ENCODE measurements at places on chromosomes 16 and 17.

GRCh38 chr17:63984651-63985386 lies 12.1 kb upstream of the SCN4A start:
- DNase-seq, result peak; percentile 63

GRCh38 chr17:17303010-17303846 lies at the start of gene NT5M:
NT5M (plus strand) TSS chr17:17303373; CDS start chr17:17303551, 178 bp downstream.
- peak; percentile 84 for DNase-seq

- no peak for DNase-seq
Observed at GRCh38 chr17:68599552-68600066, 1.6 kb downstream of the FAM20A start.

- no peak for DNase-seq
Observed at GRCh38 chr17:14052886-14053615, 16.3 kb upstream of the COX10 start.

DNA sequence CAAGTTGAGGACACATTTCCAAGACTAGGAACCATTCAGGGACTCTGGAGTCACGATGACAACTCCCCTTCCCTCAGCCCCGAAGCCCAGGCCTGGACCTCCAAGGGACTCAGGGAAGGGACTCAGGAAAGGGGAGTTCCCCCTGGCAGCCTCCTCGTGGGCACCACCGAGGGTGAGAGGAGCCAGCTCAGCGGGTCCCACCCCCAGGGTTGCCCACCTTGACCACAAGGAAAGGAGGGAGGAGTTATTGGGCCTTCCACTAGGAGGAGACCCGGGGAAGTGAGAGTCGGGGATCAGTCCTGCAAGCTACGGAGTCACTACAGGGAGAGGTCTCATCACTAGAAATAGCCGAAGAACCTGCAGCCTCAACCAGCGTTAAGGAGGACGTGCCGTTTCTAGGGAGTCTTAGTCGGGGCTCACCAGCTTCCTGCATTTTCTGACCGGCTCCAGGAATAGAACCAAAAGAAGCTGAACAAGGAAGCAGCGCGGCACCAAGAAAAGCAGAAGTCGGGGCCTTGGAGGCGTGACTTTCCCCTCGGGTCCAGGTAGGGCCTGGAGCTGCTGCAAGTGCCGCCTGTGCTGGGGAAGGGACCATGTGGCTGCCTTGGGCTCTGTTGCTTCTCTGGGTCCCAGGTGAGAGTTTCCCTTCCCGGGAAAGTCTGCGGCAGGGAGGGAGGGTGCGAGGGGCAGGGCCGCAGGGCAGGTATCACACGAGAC lies at the start of gene CD300A:
CD300A (plus strand) TSS at position 524 of the 717 bp plus-strand sequence; CDS start at position 594, 70 bp downstream.
- DNase-seq, result no peak

DNA sequence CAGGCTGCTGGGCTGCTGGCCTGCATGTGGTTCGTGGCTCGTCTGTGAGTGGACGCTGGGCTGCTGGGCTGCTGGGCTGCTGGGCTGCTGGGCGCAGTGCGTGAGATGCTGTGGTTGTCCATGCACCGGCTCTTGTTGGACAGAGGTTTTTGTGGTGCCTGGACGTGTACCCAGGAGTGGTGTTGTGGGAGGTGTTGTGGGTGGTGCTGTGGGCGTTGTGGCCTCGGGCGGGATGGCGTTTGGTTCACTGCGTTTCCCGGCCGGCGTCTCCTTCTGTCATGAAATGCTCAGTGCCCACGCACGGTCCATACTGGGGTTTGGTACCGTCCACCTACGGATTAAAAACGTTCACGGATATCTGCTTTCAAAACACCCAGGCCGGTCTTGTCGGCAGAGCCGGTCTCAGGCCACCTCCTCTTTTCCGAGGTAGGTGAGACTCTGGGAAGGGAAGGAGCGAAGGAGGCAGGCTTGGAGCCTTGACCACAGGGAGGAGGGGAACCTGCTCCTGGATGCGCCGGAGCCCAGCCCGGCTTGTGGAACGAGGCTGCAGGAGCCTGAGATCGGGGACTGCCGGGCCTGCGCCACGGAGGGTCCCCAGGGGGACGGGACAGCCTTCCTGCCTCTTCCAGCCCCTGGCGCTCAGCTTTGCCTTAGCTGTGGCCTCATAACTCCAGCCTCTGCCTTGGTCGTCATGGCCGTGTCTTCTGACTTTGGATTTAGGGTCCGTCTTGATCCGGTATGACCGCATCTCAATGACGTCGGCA lies 29.8 kb upstream of the GNG13 start:
- DNase-seq, result no peak

DNA sequence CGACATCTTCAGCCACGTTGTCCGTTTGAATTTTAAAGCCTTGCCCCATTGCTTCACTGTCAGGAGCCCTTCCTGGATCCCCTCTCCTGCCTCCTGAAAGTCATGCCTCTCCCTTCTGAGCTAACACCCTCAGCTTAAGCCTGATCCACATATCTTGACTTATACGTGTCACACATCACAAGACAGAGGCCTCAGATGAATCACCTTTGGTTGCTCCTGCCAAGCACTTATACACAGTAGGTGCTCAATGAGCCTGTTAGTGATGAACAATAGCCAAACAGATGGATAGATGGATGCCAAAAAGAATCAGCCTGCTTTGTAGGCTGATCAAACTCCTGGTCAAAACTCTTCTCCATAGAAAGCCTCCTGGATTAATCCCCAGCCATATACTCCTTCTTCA lies 31.8 kb downstream of the PITPNM3 start:
- no peak for DNase-seq

- DNase-seq, result no peak
Observed at GRCh38 chr17:10018461-10018891, 113.4 kb upstream of the RCVRN start.

- DNase-seq, result no peak
Observed at GRCh38 chr17:27326051-27326450, 32.1 kb downstream of the WSB1 start.

- no peak for DNase-seq
Observed at GRCh38 chr17:62955841-62956352, 10.1 kb upstream of the TANC2 start.

DNA sequence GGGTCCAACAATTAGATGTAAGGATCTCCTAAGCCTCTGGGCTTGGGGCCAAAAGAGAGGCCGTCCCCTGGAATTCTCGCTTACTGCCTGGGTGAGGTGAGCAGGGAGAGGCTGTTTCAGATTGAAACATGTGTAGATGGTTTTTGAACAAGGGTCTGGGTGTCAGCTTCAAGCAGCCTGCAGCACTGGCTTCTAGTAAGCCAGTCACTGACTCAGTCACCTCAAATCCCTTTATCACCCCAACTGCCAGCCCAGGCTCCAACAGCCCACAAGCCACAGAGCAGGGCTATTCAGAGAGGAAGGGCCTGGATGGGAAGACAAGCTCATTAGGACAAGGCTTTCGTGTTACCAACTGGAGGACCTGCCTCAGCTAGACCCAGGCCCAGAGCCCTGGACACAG lies 180.2 kb downstream of the CCT6B start:
- DNase-seq, result no peak

DNA sequence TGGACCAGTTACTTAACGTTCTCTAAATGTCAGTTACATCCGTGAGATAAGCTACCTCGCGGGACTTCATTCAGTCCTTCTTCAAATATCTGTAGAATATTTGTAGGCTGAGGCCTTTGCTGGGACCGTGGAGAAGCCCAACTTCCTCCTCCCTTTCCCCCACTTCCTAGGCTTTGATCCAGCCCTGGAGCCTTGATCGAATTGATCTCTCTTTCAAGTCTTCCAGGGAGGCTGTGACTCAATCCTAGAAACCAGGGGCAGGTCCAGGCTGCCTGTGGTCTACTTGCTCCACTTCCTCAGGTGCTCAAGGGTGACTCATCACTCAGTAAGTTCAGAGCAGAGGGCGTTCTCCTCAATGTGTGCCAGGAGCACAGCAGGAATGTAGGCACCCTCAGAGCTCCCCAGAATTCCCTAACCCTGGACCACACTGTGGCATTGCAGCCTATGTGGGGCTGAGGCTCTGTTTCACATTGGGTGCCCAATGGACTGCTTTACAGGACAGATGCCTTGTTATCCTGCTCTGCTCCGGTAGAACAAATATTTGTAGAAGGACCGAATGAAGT lies 11.2 kb upstream of the CEP20 start:
- peak; percentile 40 for DNase-seq

DNA sequence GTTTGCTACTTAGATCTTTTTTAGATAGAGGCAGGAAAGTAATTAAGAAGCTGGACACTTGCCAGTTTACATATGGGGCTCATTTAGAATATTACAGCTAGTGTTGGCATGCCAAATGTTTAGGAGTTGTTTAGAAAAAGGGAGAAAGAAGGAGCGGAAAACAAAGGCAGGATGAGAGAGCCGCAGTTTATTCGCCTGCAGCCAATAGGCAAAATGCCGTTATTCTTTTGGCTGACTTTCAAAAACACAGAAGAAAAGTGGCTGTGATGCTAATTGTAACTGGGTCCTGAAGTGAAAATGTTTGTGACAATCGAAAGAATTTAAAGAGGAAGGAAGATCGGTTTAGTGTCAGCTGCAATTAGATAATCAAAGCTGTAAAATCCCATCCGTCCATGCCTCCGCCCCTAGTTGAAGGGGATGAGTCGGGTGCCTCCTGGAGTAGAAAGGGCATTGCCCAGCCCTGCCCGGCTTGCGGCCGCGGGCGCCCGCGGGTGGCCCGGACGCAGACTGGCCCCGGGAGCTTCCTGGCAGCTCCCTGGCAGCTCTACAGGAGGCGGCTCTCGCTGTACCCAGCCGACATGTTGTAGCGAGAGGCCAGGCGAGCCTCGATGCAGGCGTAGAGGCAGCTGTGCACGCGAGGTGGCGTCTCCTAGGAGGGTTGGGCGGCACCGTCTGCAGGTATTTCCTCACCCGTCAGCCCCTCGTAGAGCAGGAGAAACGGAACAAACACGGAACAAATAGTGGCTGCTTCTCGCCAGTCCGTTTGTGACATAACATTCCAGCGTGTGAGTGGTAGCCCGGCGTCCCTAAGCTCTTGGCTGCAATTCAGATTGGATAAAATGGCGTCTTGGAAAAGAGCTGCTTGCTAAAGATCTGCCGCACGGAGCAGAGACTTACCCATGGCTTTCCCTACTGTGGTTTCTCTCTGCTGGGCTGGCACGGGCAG lies 82.2 kb downstream of the TNRC6C start:
- DNase-seq, result peak; percentile 48

GRCh38 chr16:23420011-23420410 lies 33.0 kb downstream of the COG7 start:
- DNase-seq, result no peak

DNA sequence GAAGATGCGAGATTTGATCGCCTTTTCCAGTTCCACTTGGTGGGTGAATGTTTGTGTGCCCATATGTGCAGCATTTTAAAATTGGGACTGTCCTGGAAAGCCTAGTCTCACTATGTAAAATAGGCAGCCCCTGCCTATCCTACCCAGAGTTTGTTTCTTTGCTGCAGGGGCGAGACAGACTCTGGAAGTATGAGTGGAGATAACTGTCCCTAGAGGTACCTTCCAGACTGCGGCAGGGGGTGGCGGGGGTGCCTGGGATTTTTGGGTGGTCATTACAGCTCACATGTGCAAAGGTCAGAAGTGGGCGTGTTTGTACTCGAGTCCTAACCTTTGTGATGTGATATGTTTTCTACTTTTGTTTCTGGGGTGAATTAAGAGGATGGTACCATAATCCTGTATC lies 36.6 kb downstream of the MPRIP start:
- DNase-seq, result no peak

DNA sequence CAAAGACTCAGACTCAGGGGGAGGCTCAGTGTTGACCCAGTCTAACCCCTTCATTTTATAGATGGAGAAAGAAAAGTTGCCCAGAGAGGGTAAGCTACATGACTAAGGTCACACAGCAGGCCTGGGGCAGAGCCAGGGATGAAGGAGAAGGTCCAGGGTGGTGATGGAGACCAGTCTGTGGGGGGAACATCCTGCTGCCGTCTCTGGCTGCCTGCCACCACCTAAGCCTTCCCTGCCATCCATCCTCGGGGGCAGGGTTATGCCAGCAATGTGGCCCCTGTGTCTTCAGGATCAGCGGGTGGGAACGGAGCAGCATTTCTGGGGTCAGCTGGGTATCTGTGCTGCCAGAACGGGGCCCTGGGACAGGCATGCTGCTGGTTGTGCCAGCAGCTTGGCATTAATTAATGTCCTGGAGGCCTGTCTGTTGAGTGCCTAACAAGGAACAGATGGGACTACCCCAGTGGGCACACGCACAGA lies 5.5 kb downstream of the DOK4 start:
- no peak for DNase-seq

- no peak for DNase-seq
Observed at GRCh38 chr17:59378675-59379074, 47.2 kb downstream of the YPEL2 start.

DNA sequence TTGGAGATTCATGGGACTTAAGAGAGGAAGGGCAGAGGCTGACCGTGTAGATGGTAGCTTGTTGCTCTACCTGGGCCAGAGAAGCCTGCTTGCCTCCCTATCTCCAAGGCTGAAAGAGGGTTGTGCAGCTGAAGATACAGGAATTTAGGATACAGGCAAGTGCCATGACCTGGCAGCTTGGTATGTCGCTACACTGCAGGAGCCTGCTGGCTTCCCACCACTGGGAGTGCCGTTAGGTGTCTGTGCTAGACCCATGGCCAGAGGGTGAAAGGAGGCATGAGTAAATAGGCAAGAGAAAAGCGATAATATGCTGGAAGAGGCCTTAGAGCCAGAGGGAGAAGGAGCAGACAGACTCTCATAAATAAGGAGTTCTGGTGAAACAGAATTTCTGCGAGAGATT lies 10.6 kb downstream of the NAA60 start:
- no peak for DNase-seq

Data from activated T-cell treated with anti-CD3 and anti-CD28 coated beads, Interleukin-2, amount 50 U/mL, for 24 hours (primary cell).